Hepatocyte (in vitro differentiated cells): ENCODE measurements at places on chromosomes 7 and 10. TPM values are rescaled to one million over a fixed set of nuclear protein-coding genes. Genes with fewer than 3 reads are reported as not detected.

DNA sequence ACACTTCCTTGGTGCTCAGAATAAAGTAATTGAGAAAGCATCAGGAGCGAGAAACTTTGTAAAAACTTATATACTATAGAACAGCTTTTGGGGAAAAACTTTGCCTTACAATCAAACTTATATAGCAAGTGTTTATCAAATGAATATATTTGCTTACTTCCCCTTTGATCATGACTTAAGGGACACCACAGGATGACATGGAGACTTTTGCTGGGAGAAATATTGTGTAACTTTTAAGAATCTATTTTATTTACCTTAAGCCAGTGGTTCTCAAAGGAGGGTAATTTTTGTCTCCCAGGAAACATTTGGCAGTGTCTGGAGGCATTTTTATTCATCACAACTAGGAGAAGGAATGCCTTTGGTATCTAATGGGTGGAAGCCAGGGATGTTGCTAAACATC is 173.8 kb upstream of the HABP2 start:
- DNase-seq: no peak

- DNase-seq: no peak
Observed at GRCh38 chr7:112327566-112327965, 121.1 kb downstream of the ZNF277 start.

DNA sequence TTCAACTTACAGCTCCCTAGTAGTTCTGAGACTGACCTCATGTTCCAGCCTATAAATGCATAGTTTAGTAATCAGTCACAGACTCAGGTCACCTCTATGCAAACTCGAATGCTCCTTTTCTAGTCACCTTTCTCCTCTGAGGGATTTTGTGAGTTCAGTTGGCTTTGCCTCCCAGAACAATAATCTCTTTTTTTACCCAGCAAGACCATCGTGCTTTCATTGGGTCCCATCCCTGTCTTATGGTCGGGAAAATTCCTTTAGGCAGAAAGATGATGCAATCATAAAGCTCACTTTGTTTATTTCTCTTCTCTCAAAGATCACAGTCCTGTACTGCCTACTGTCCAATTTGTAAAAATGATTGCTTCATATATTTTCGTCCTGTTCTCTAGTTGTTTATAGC is 38.4 kb downstream of the TWIST1 start:
- DNase-seq: no peak

DNA sequence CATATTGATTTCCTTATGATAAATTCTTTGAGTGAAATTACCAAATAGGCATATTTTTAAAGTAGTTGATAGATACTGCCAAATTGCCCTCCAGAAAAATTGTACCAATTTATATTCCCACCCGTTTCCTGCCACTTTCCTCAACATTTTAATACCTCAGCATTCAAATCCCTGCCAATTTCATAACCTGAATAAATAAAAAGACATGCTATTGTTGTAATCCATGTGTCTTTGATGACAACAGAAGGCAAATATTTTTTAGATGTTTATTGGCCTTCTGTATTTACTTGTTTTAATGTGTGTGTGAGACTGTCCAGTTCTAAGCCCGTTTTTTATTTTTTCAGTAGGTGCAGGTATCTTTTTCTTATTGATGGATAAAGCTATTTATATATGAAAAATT is 71.7 kb downstream of the TEX36 start:
- DNase-seq: no peak

Gene TMEM140
- 12.9 and 23.1 TPM in 2 replicates for polyA plus RNA-seq

- DNase-seq: no peak
Observed at GRCh38 chr10:109968953-109969759, 38.6 kb upstream of the ADD3 start.

Gene PAPOLB
- polyA plus RNA-seq: not detected in 2 replicates

- no peak for DNase-seq
Observed at GRCh38 chr7:15085366-15085765, 182.8 kb upstream of the DGKB start.

Gene DKK1
- polyA plus RNA-seq: 42.8 and 62.4 TPM in 2 replicates

- no peak for DNase-seq
Observed at GRCh38 chr7:31500656-31501055, 13.2 kb upstream of the ITPRID1 start.

Gene MSMB
- 10.0 and 11.0 TPM in 2 replicates for polyA plus RNA-seq

Gene CRYGN
- 0.24 and 0.64 TPM in 2 replicates for polyA plus RNA-seq

Gene SERPINE1
- polyA plus RNA-seq: 181 and 185 TPM in 2 replicates

Gene RAPGEF5
- polyA plus RNA-seq: 5.2 and 10.6 TPM in 2 replicates
